ENCODE measurements at places on chromosomes 7 and 10. TPM values are rescaled to one million over a fixed set of nuclear protein-coding genes. Genes with fewer than 3 reads are reported as not detected.

Gene CRYGN
- not detected for polyA plus RNA-seq

Gene OR2A1
- not detected for polyA plus RNA-seq

Gene CPED1
- polyA plus RNA-seq: not detected

GRCh38 chr7:27359181-27360125 is 116.9 kb downstream of the EVX1 start:
- H3K36me3 ChIP-seq: no peaks in the 10 kb centered on the region
- DNase-seq: no peak
- H3K27ac ChIP-seq: no peak overlapping the region
- H3K4me3 ChIP-seq: no peak overlapping the region
- peaks cover 1% of the 10 kb centered on the region for H3K27me3 ChIP-seq
- no peaks in the 10 kb centered on the region for H3K4me1 ChIP-seq

GRCh38 chr10:124604214-124605000 is 139.8 kb downstream of the FAM53B start:
- no peaks in the 10 kb centered on the region for H3K36me3 ChIP-seq
- peaks cover 12% of the 10 kb centered on the region for H3K4me1 ChIP-seq
- DNase-seq: no peak
- peaks cover 9% of the 10 kb centered on the region for H3K27me3 ChIP-seq
- H3K4me3 ChIP-seq: no peak overlapping the region

- H3K4me3 ChIP-seq: no peak overlapping the region
- H3K4me1 ChIP-seq: no peaks in the 10 kb centered on the region
- no peak for DNase-seq
- H3K36me3 ChIP-seq: peaks cover 27% of the 10 kb centered on the region
- H3K27ac ChIP-seq: no peak overlapping the region
- peaks cover 1% of the 10 kb centered on the region for H3K27me3 ChIP-seq
Measured at GRCh38 chr10:114294549-114294948, 55.5 kb downstream of the VWA2 start.

Gene C10orf105
- polyA plus RNA-seq: 0.11 TPM

DNA sequence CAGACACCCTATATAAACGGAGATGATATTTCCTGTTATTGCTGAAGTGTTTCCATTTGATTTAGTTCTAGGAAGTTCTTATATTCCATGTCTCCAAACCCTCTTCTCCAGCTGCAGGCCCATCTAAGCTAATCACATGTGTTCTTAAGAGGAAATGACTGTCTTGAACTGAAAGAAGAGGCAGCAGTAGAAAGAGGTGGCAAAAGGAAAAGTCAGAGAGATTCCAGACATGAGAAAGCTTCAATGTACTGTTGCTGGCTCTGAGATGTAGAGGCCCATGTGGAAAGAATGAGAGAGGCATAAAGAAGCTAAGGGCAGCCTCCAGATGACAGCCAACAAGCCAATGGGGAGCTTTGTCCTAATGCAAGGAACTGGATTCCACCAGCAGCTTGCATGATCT is 287.2 kb downstream of the GFRA1 start:
- no peak for DNase-seq
- no peaks in the 10 kb centered on the region for H3K4me1 ChIP-seq

- no peak overlapping the region for H3K27ac ChIP-seq
- H3K4me1 ChIP-seq: peaks cover 2% of the 10 kb centered on the region
- H3K36me3 ChIP-seq: no peaks in the 10 kb centered on the region
- no peaks in the 10 kb centered on the region for H3K27me3 ChIP-seq
- H3K4me3 ChIP-seq: no peak overlapping the region
Measured at GRCh38 chr7:120996333-120996987, 7.9 kb downstream of the CPED1 start.

Gene ZNF746
- 6.3 TPM for polyA plus RNA-seq

DNA sequence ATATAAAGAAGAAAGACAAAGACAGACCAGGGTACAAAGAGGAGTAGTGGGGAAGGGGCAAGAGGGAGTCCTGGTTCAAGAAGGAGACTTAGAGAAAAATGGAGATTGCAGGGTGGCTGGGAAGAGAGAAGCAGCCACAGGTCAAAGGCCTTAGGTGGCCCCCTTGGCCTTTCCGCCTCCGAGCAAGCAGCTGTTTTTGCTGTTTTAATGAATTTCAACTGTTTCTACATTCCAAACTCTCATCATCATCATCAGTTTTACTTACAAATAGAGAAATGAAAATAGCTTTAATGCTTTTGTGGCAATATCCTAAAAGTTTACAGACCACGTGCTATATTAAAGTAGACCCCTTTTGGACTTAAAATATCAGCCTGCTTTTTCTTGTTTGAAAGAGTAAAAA is 399.7 kb downstream of the EXOC4 start:
- H3K4me1 ChIP-seq: no peaks in the 10 kb centered on the region
- no peak for DNase-seq
- H3K27ac ChIP-seq: no peak overlapping the region
- no peak overlapping the region for H3K4me3 ChIP-seq
- no peaks in the 10 kb centered on the region for H3K27me3 ChIP-seq

Gene GRM3
- not detected for polyA plus RNA-seq

DNA sequence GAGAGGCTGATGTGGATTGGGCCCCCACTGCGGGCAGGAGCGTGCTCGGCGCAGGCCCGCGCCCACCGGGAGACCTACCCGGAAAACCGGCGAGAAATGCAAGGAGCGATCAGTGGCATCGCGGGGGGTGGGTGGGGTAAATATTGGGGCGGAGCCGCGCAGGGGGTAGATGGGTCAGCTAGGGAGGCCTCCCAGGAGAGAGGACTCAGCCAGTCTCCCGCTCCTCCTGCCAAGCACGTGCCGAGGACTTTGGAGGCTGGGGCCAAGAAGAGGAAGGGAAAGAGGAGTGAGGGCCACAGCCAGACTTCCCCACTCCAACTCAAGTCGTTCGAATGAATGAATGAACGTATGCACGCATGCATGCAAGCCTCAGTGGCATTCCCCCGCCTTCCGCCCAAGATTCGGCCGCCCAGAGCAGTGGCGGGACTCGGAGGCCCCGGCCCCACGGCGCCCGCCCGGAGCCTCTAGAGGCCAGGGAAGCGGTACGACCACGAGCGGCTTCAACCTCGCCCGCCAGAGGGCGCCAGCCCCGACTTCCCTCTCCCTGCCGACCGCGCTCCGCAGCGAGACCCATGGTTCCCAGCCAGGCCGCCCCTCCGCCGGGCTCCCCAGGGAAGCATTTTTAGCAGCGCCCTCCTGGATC is 3.6 kb downstream of the NPM3 start:
- no peaks in the 10 kb centered on the region for H3K36me3 ChIP-seq
- no peak overlapping the region for H3K27ac ChIP-seq
- peaks cover 15% of the 10 kb centered on the region for H3K27me3 ChIP-seq
- H3K4me1 ChIP-seq: peaks cover 59% of the 10 kb centered on the region

- H3K27me3 ChIP-seq: peaks cover 10% of the 10 kb centered on the region
- no peak for DNase-seq
- no peaks in the 10 kb centered on the region for H3K36me3 ChIP-seq
- H3K4me1 ChIP-seq: peaks cover 1% of the 10 kb centered on the region
Measured at GRCh38 chr7:138670594-138670993, 30.6 kb downstream of the SVOPL start.

DNA sequence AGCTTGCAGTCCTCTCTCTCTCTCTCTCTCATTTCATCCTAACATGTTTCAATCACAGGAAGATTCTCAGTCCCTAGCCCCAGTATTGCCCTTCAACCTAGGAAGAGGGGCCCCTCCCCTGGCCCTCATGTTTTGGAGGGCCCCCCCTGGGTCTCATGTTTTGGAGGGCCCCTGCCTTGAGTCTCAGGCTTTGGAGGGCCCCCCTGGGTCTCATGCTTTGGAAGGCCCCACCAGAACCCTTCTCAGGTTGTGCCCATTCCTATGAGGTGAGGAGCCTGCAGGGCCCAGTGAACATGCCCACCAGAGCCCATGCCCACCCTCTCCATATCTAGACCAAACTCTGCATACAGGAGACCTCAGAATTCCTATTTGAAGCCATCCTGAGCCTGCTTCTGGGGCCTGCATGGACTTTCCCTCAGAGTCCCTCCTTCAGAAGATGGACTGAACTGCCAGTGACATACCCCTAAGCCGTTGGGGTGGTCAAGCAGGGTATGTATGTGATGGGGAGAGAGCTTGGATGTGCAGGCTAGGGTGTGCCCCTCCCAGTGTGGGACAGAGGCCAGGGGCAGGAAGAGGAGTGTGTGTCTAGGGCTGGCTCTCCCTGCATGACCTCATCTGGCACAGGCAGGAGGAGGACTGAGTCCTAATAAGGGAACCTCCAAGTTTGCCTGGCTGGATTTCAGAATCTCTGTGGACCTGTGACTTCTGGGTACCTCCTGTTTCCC is 8.1 kb upstream of the VDAC2 start:
- DNase-seq: no peak
- no peak overlapping the region for H3K27ac ChIP-seq
- H3K4me1 ChIP-seq: no peaks in the 10 kb centered on the region
- no peaks in the 10 kb centered on the region for H3K27me3 ChIP-seq
